Naive thymus-derived CD4-positive, alpha-beta T cell (primary cell): ENCODE measurements at places on chromosomes 5 and 9.
A peak's percentile ranks its signal among the peaks of the same experiment; 100 is the strongest.

GRCh38 chr9:106860721-106861639, 2.0 kb upstream of the ZNF462 start:
- DNase-seq = no peak

DNA sequence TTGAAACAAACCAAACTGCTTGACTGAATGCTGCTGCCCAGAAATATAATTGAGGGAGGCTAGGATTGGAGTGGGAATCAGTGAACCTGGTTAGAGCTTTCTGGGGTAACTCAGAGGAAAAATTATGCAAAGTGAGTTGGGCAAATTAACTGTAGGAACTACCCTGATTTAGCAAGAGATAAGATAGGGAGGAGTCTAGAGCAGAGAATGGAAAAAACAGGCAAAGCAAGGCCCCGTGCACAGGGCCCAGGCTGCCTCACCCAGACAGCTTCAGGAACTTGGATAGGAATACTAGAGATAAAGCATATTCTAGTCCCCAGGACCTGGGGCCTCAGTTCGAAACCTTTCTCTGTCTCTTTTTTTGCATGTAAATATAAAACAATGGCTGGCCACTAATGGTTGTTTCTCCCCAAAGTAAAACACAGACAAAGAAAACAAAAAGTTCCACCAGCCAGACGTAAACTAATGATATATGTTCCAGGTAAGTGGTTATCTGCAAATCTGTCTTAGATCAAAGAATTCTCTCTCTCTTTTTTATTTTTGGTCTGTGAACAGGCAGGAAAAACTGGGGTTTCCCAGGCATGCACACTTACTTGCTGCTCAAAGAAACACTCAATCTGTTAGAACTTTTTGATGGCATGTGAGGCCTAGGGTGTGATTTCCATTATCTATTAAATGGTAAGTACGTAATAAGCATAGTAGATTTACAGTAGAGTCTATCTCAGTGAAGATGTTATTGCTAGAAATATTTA, 168.1 kb upstream of the MAP3K1 start:
- no peak for DNase-seq

GRCh38 chr9:98415782-98416181, 160.3 kb upstream of the TBC1D2 start:
- no peak for DNase-seq

DNA sequence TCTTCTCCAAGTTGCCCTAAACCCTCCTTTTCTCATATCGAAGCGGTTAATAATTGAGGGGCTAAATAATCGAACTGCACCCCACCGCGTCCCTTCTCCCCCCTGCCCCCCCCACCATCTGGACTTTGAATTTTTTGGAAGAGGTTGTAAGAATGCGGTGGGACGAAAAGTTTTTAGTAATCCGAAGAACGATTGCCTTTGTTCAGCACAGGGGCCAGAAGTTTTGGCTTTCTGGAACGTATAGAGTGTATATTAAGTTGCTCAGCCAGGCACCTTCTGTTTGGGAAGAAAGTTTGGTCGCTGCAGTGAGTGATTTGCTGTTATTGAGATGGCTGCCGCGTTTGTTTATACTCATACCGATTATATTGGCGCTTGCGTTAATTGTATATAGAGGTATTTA, 518 bp downstream of the ERBIN start:
- DNase-seq = no peak

- no peak for DNase-seq
Measured at GRCh38 chr5:168583742-168584482, 4.7 kb upstream of the PANK3 start.

GRCh38 chr5:135443161-135443960, 3.8 kb downstream of the DCANP1 start:
- DNase-seq = no peak

GRCh38 chr5:156329171-156329611, 2.2 kb downstream of the SGCD start:
- no peak for DNase-seq

GRCh38 chr5:157596487-157596886, 20.9 kb upstream of the ADAM19 start:
- DNase-seq = no peak

DNA sequence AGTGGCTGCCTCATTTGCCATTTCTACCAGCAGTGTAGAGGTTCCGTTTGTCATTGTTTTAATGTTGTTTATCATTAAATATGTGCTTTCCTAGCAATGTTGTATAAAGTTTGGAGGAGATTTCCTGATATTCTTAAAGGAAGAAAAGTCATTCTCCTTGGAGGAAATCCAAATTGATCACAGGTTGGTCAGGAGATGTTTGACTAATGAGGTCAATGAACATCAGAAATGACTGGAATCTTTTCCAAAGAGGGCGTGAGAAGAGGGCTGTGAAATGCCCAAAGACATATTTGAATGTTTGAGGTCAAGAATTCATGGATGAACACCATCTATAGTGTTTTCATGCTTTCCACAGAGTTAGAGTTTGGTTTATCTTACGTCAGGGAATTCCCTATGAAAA, 471.3 kb downstream of the MAT2B start:
- no peak for DNase-seq

DNA sequence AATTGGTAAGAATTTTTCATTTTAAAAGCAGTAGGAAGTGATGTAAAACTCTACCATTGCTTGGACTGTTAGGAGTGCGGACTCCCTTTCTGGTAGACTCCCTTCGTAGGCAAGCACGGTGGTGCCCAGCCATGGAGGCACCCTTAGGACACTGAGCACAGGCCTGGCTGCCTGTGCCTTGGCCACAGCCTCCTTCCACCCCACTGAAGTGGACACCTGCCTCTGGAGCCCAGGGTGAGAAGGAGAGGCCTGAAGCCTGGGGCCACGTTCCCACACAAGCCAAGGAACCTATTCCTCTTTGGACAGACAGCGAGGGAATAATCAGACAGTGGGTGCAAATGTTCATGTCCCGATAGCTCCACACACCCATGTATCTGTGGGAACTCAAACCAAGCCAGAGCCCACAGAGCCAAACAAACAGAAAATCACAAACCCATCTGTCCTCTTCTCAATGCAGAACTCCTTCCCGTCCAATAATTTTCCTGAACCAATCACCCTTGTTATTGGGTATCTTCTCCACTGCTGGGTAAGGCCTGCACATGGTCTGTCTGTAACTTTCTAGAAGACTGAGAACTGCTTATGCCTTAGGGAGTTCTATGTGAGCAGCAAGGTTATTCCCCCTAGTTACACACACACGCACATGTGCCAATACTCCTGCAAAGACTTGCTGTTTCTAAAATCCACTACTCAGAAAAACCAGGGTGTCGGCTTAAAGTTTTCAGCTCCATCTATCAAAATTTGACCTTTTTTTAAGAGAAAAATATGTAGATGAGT, 45.2 kb downstream of the UBE2QL1 start:
- DNase-seq = no peak

GRCh38 chr5:123170816-123171215, 81.8 kb downstream of the PRDM6 start:
- DNase-seq = no peak

GRCh38 chr5:75964008-75964407, 119.2 kb upstream of the SV2C start:
- DNase-seq = no peak

- no peak for DNase-seq
Measured at GRCh38 chr9:68953771-68954170, 60.1 kb downstream of the PRKACG start.

DNA sequence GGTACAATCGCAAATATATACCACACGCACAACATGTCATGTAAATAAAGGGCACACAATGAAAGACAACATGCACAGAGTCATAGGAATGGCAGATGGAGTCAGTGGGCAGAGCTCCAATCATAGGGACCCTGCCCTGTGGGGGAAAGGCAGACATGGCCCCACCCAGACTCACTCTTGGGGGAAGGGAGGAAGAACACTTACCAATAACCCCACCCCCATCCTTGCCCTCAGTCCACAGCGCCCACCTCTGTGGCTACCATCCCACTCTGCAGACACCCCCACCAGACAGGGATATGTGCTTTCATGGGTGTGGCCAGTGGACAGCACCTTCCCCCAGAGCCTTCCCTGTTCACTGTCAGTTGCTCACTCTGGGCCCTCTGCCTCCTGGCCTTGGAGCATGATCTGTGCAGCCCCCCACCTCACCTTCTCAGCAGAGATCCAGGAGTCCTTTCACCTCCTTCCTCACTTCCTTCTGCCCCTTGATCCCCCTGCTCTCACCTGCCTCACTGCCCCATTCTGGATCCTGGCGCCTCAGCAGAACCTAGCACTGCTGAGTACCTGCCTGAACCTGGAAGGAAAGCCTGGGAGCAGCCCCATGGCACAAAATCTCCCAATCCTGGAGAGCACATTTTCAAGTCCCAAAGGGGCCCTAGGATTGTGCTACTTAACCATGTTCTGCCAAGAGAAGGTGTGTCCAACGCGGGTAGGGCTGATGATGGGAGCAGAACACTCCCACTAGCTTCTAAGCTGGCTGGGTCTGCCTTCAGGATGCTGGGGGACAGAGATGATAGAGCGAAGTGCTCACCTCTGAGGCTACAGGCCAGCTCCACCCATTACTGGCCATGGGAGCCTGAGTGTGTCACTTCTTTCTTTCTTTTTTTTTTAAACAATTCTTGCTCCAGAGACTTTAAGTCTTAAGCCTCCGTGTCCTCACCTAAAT, 1.5 kb upstream of the PHF19 start:
- DNase-seq = no peak

DNA sequence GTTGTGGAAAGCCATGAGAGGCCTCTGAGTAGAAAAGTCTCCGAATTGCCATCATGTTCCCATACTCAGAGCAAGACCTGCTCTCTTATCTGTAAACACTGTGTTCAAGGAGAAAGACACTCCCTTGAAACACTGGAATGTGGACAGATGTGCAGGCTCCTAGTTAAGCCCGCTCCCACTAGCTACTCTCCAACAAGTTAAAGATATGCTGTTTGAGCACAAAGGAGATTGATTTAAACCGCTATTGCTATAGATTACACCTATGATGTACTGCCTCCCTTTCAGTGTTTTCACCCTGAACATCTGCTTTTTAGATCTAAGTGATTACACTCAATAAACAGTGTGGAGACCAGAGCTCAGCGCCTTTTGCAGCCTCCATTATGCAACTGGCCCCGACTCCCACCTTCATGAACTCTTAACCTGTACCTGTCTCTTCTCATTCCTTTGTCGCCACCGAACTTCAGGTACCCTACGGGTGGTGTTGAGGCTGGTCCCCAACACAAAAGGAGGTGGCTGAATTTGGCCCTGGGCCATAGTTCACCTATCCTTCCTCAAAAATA, 47.5 kb downstream of the TMEM245 start:
- no peak for DNase-seq

- peak; percentile 59 for DNase-seq
Measured at GRCh38 chr5:36876965-36877666, 547 bp downstream of the NIPBL start.

GRCh38 chr9:127159325-127159801, 36.9 kb upstream of the ANGPTL2 start:
- no peak for DNase-seq

- DNase-seq = no peak
Measured at GRCh38 chr9:110027671-110028081, 180.3 kb downstream of the C9orf152 start.

GRCh38 chr5:149386166-149386565, 7.1 kb upstream of the IL17B start:
- DNase-seq = no peak

GRCh38 chr9:131657456-131657855, 82.4 kb downstream of the RAPGEF1 start:
- DNase-seq = no peak

DNA sequence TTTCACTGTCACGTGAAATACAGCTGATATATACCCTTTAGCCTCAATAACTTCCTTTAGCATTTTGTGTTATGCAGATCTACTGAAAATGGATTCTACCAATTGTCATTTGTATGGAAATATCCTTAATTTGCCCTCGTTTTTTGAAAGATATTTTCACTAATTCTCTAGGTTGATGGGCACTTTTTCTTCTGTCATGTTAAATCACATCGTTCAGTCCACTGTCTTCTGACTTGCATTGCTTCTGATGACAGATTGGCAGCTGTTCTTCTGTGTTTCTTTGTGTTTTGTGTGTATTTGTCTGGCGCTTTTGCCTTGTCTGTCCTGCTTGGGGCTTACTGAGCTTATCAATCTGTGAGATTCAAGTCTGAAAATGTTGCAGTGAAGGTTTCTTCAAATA, 9.7 kb upstream of the CLPTM1L start:
- DNase-seq = no peak

DNA sequence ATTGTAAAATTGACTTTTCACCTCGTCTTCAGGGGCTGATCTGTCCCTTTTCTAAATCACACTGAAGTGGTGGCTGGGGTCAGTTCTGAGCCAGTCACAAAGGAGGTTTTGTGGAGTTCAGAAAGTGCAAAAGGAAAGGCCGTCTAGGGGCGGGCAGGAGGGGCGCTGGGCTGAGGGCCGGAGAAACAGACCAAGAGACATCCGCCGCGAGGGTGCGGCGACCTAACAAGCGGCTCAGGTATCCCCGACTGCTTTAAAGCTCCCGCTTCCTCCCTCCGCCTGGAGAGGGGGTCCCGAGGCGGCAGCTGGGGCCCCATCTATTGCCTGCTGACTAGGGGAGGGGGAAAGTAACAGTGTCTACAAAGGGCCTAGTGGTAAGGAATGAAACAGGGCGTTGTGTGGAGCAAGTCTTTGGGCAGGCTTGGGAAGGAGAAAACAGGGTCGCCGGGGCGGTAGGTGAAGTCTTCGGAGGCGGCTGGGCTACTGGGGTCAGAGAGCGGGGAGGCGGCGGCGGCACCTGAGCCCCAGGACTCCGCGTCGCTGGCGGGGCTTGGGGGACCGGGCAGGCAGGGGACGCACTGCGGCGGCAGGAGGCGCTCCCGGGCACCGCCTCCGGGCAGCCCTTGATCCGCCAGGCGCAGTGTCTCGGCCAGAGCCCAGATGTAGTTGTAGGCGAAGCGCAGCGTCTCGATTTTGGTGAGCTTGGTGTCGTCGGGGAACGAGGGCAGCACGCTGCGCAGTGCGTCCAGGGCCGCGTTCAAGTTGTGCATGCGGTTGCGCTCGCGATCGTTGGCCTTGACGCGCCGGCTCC, 950 bp downstream of the NEUROG1 start:
- DNase-seq = no peak

DNA sequence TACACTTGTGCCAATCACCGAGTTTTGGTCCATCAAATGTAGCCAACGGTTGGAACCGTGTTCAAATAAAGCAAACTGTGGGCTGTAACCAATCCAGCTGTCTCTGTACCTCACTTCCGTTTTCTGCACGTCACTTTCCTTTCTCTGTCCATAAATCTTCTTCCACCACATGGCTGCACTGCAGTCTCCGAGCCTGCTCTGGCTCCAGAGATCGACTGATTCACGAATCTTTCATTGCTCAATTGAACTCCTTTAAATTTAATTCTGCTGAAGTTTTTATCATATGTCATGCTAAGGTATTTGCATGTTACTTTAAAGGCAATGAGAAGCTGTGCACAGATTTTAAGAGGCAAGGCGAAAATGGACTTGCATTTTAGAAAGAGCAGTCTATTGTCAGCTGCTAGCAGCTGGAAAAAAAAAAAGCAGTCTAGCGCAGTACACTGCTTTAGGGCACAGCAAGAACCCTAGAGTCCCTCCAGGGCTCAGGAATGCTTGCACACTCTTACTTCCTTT, 13.2 kb downstream of the TTC39B start:
- no peak for DNase-seq

DNA sequence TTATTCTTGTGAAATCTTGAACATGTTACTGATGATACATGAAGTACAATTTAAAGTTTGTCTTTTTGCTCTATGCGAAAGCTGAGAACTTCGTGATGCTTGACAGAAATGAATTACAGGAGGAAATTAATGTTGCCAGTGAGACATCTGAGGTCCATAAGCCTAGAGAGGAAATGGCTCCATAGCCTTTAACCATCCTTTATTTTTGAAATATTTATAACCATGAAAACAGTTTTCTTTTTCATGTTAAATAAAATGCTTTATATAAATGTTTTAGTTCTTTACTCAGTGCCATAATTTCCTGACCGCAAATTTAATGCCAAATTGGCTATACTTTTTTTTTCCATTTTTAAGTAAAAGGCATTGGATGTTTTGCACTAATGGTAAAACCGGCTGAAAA, 29.1 kb downstream of the F2RL2 start:
- no peak for DNase-seq
